Hematopoietic multipotent progenitor cell treated with erythropoietin and hydrocortisone succinate and interleukin-3 and kit ligand, for 6 days (in vitro differentiated cells): ENCODE measurements at places on chromosomes 4 and X.

DNA sequence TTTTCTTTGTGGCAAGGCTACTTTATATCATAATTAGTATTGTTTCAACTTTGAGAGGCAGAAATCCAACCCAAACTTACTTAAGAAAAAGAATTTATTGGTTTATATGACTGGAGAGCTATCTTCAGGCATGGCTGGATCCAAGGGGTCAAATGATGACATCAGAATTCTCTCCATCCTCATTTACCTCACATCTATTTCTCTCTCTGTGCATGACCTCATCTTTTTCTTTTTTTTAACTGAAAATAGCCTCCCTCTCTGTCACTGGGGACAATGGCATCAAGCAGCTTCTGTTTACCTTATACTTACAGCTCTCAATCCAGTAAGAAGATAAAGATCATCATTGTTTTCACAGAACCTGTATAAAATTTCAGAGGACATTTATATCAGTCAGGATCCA lies 12.0 kb upstream of the EXOC1L start:
- no peak for DNase-seq

DNA sequence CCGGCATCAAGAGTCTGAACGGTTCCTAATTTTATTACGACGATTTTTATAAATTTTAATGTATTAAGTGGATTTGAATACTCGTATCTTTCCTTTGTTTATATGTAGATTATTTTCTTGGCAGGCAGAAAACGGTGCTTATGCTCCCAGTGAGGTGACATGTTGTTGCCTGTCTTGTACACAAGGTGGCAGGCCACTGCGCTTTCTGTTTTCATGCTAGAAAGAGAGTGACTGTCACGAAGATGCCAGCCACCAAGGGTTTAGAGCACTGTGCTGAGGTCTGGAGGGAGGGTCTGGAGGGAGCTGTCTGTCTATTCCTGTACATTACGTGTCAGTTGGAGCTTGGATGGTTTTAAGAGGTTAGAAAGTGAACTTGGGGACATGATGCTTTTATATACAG lies 87.7 kb downstream of the SHROOM2 start:
- peak; percentile 70 for DNase-seq

DNA sequence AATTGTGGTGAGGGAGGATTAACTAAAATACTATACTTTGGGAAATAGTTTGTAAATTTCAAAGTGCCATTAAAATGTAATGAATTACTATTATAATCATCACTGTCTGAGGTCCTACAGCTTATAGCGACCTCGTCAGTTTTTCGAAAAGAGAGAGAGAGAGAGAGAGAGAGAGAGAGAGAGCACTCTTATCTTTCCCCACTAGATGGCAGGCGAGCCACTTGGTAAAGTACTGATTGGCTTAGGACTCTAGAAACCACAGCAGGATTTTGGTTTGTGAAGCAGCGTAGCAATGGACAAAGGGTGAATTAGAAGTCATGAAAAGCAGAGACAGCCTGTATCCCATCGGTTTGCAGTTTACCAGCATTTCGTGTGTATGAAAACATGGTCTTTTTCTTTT lies 52.5 kb downstream of the LINC00632 start:
- peak; percentile 63 for DNase-seq

DNA sequence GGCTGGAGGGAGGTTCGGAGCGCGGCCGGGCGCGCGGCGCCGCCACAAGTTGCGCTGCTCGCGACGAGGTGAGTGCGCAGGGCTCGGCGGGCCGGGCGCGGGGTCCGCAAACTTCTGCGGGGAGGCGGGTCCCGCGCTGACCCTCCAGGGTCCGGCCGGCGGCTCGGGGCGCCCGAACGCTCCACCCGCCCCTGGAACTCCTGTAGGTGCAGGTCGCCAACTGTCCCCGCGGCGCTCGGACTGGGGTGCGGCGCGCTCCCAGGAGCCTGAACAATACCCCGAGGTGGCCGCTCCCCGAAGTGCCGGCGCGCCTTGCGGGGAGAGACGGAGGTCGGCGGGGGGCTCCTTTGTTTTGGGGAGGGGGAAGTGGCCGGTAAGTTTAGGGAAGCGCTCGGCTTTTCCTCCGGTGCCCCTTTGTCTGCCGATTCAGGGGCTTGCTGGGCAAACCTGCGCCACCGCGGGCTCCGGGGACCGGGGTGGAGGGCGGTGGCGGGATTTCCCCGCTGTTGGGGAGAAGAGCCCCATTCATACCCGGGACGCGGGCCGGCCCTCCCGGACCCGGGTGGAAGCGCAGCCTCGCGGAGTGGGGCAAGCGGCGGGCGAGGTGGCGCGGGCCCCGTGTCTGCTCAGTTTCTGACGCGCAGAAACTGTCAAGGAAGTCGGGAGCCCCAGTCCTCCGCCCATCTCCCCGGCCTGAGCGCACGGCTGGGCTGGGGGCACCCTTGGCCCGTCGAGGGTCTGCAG lies 694 bp downstream of the TBL1X start:
- DNase-seq, result peak; percentile 22

GRCh38 chr4:87409420-87409939 lies 12.9 kb upstream of the NUDT9 start:
- DNase-seq, result no peak

DNA sequence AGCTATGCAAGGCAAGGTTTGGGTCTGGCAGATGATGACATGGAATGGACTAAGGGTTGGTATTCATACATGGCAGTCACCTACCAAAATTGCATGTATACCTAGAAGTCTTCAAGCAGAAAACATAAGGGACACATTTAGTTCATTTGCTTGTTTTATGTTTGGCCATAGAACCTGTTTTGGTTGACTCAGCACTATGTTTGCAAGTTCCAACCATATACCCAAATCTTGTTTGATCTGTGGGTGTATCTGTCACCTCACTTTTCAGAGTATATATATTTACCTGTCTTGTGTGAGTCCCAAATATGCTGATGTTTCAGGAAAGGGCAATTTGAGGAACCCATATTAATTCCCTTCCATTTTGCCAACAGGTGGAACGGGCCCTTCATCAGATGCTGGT lies 39.3 kb downstream of the ATG4A start:
- DNase-seq, result no peak

- no peak for DNase-seq
Measured at GRCh38 chr4:186781032-186781917, 57.6 kb upstream of the FAT1 start.

DNA sequence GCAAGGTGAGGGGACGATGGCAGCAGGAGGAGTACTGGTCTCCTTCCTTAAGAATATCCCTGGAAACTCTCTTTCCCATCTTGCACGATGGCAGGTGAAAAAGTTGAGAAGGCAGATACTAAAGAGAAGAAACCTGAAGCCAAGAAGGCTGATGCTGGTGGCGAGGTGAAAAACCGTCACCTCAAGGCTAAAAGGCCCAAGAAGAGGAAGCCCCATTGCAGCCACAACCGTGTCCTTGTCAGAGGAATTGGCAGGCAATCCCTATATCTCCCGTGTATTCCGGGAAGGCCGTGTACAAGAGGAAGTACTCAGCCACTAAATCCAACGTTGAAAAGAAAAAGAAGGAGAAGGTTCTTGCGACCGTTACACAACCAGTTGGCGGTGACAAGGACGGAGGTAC lies 40.0 kb downstream of the CRLF2 start:
- DNase-seq, result no peak

- no peak for DNase-seq
Measured at GRCh38 chr4:142322996-142323395, 523.1 kb downstream of the INPP4B start.

- no peak for DNase-seq
Measured at GRCh38 chr4:77650787-77651186, 45.2 kb downstream of the CXCL13 start.

DNA sequence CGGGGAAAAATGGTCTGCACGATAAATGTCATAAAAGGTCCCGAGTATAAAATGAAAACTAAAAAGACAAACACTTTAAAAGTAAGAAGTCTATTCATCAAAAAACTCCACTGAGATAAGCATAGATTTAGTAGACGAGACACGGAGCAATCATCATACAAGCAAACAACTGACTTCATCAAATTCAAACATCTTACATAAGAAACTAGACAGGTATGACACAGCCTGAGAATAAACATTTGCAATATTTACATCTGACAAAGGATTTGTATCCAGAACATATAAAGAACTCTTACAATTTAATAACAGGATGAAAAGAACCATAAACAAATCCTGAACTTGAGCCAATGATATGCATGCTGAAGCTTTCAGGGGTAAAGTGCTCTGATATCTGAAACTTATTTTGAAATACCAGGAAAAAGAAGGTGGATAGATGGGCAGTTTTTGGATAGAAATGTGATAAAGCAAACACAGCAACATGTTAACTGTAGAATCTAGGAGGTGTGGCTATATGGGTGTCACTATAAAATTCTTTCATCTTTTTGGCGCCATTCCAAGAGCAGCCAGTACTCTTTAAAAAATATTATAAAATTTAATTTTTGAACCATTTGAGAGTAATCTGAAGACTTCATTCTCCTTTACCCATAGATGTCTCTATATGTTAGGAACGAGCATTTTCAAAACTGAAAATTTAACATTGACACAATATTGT lies 12.0 kb downstream of the MPP1 start:
- peak; percentile 63 for DNase-seq

DNA sequence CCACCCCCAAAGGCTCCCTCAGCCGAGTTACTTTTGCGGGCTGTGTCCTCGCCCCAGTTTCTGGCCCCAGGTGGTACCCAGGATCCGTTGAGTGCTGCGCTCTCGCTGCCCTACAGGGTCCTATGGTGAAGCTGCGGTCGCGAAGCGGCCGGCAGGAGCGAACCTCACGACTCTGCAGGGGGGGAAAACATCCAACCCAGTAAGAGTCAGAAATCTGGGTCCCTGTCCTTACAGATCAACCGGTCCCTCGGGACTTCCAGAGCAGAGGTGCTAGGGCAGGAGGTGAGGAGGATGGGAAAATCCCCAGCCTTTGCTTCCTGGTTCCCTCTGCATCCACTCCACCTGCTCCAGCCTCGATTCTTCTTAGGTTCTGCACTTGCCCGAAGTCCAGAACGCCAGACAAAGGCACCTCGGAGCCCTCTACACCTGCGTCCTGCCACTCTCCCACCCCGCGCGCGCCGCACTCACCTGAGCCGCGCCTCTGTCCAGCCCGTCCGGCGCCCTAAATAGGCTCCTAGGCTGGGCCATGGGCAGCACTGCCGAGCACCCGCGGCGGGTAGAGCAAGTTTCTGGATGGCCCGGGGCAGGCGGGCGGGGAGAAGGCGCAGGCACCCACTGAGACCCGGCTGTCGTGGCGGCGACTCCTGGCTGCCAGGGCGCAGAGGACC lies at the start of gene HS3ST1:
Gene HS3ST1 (minus strand): TSS at position 664 of the 668 bp plus-strand sequence. CDS start 28,889 bp downstream, outside the sequence.
- no peak for DNase-seq

DNA sequence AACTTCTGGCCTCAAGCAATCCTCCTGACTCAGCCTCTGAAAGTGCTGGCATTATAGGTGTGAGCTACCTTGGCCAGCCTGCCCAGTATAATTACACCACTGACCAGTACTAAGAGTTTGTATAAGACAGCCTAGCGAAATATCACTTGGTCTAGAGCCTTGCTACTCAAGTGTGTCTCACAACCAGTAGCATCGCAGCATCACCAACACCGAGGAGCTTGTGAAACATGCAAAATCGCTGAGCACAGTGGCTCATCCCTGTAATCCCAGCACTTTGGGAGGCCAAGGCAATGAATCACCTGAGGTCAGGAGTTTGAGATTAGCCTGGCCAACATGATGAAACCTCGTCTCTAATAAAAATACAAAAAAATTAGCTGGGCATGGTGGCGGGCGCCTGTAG lies 102.0 kb upstream of the GATB start:
- no peak for DNase-seq

DNA sequence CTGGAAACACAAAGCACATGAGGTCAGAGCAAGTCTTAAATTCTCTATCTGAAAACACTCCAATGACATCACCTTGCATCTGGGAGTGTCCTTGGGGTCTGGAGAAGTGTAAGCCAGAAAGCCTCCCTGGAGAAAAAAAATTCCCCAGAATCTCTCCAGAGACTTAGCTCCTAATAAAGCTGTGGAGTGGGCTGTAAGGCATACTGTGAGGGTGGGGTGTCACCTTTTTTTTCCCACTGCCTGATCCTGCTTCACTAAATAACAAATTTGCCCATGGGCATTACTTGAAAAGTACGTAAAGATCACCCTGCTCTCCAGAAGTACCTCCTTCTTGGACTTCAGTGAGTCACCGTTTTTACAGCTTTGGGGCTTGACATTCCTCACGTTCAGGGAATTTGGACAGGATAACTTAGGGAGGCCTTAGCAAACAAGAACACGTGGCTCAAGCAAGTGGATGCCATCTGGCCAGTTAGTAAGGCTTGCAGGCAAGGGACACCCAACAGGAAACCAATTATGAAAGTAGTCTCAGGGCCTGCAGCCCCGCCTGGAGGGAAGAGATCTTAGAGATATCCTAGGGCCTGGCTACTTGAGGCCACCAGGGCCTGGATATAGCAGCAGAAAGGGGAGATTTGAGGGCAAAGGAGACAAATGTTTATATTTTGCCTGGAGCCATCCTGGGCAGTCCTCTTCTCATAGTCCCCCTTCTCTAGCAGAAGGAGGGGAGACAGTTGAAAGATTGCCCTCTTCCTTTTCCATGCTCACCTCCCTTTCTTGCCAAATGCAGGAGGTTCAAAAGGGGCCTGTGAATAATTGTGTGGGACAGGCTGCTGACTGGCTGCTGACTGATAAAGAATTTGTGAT lies 60.1 kb upstream of the PLAC1 start:
- DNase-seq, result peak; percentile 44

- no peak for DNase-seq
Measured at GRCh38 chr4:20356565-20356964, 104.9 kb downstream of the SLIT2 start.

DNA sequence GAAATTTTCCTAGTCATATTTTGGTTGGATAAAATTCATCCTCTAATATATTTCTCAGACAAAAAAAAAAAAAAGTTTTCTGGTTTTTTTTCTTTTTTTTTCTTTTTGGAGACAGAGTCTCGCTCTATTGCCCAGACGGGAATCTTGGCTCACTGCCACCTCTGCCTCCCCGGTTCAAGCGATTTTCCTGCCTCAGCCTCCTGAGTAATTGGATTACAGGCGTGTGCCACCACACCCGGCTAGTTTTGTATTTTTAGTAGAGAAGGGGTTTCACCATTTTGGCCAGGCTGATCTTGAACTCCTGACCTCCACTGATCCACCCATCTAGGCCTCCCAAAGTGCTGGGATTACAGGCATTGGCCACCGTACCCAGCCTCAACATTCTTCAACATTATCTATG lies 432.7 kb upstream of the PABPC4L start:
- no peak for DNase-seq

DNA sequence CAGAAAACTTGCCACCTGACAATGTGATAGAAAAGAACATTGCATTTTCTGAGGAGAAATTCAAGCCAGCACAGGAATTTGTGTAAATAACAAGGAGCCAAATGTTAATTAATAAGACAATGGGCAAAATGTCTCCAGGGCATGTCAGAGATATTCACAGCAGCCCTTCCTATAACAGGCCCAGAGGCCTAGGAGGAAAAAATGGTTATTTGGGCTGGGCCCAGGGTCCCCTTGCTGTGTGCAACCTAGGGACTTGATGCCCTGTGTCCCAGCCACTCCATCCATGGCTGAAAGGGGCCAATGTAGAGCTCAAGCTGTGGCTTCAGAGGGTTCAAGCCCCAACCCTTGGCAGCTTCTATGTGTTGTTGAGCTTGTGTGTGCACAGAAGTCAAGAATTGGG lies 55.5 kb upstream of the GABRG1 start:
- DNase-seq, result no peak

DNA sequence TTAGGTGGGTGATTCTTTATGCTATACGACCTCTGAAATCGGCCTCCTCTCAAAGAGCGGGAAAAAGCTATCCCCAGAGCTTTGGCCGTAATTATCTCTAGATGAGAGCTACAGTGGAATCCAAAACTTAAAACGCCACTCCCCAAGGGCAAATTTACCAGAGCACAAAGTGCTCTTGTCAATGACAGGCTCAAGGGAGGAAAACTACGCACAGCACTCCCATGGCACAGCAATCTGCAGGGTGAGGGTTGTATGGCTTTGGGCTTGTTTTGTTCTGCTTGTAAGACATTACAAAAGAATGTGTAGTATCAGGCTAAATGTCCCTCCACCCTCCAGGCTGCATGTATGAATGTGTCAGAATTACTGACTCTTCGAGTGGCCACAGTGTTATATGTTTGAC lies 44.0 kb downstream of the ARHGEF6 start:
- no peak for DNase-seq
